OCI-LY7 (cell line): ENCODE measurements at places on chromosomes 1 and 21. TPM values are rescaled to one million over a fixed set of nuclear protein-coding genes. Genes with fewer than 3 reads are reported as not detected.
A peak's percentile ranks its signal among the peaks of the same experiment; 100 is the strongest.

- no peak for DNase-seq
Measured at GRCh38 chr1:21955058-21955457, 17.9 kb upstream of the HSPG2 start.

DNA sequence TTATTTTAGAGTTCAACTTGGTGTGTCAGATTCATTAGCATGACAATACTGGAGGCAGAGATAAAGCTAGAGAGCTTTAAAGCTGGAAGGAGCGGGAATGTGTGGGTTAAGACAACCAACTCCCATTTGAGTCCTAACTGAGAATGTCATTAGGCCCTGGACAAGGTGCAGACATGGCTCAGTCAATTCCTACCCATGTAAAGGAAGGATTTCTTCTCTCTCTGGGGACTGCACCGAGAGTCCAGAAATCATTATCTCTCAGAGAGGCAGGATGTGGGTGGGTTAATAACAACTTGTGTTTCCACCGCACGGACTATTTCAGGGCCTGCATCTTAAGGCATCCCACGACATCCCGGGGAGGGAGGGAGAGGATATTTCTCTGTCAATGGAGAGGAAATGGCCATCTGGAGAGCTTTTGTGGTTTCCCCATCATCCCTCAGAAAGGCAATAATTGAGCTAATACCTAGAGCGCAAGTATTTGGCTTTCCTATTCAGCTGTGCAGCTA lies 46.7 kb upstream of the SARS1 start:
- DNase-seq: no peak

The KCNJ6 gene
- total RNA-seq: not detected in 2 replicates

- no peak for DNase-seq
Measured at GRCh38 chr1:74005533-74005932, 192.4 kb downstream of the LRRIQ3 start.

GRCh38 chr1:163472651-163473248 lies 151.0 kb downstream of the NUF2 start:
- no peak for DNase-seq

The TMIGD3 gene
- total RNA-seq: not detected in 2 replicates

The CYP4A11 gene
- not detected in 2 replicates for total RNA-seq

The ADSS2 gene
- 49.0 and 54.6 TPM in 2 replicates for total RNA-seq

GRCh38 chr1:32997381-32997891 lies 32.8 kb upstream of the RNF19B start:
- no peak for DNase-seq

GRCh38 chr1:218900615-218901014 lies 273.1 kb upstream of the LYPLAL1 start:
- DNase-seq: no peak

DNA sequence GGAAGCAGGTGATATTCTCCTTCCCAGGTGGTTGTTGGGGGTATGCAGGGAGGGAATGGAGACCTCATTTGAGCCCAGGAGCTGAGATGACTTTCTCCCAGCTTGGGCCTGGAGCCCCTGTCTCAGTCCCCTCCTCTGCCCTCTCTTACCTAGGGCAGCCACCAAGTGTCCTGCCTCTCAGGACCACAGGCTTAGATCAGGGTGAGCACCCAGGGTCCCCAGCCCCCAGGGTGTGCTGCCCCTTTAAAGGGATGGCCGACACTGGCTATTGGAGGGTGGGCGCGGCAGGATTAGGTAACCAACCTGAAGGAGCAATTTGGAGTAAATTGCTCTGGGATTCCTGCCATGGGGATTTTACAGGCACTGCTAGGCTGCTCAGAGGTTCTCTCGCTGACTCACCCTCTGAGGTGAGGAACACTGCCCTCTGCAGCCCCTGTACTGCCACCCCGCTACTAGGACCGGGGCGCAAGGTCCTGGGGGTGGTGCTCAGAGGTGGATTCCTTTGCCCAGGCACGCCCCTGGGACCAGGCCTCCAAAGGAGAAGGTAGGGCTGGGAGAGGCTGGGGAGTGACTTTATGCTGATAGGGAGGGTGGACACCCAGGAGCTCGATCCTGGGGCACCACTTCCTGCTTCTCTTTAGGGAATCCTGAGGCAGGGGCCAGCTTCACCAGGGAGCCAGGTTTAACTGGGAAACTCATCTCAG lies 1.5 kb downstream of the RPS6KA1 start:
- peak; percentile 49 for DNase-seq

The NUDC gene
- 96.0 and 106 TPM in 2 replicates for total RNA-seq

- DNase-seq: no peak
Measured at GRCh38 chr1:59678040-59678439, 136.7 kb upstream of the HOOK1 start.

DNA sequence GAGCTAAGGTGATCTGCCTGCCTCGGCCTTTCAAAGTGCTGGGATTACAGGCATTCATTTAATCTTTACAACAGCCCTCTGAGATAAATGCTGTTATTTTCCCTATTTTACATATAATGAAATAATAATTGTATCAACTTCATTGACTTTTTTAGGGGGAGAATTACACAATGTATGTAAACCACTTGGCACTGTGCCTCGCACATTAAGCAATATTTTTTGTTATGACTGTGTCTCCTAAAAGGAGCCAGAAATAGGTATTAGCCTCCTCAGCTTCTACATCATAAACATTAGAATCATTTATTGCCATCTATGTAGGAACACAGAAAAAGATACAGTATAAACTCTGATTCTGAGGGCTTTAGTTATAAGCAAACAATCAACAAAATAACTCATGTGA lies 1.1 kb upstream of the DNAJC28 start:
- no peak for DNase-seq

The LORICRIN gene
- not detected in 2 replicates for total RNA-seq

DNA sequence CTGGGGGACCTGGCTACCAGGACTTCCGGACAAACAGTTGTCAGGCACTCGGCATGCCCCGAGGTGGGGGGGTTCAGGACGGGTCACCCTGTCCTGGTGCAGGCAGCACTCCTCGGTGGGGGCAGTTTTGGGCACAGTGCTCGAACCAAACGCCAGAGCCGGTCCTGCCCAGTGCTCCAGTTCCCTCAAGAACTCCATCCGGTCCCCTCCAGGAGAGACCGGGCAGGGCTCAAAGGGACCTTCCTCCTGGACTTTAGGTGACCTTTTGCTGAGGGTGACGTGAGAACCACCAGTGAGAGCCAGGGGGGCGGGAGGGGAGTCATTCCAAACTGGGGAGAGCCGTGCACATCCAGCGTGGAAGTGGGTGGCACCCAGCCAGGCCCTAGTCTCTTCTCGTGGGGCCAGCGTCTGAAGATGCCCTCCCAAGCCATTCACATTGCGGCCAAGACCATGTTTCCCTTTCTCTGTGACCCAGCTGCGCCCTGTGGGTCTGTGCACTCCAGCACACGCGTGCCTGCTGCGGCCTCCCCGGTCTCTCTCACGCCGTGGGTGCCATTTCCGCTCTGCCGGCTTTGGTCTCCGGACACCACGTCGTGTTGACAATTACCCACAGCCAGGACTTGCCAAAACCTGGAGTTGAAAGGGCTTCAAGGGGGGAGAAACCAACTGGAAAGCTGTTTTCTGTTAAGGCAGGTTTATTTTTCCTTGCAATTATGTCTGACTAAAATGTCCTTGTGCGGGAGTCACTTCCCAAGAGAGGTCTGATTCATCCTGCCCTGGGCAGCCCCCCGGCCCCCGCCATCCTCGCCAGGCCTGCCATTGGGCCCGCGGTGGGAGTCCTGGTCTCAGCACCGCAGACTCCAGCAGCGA lies 178.8 kb upstream of the ARHGEF16 start:
- no peak for DNase-seq

The GPR61 gene
- total RNA-seq: not detected in 2 replicates

GRCh38 chr1:202146279-202146678 lies 1.7 kb upstream of the ARL8A start:
- no peak for DNase-seq

- peak; percentile 68 for DNase-seq
Measured at GRCh38 chr1:205061665-205062069, 18.7 kb downstream of the CNTN2 start.

- peak; percentile 21 for DNase-seq
Measured at GRCh38 chr1:11059155-11059967, 457 bp downstream of the SRM start.

The NTRK1 gene
- total RNA-seq: not detected in 2 replicates

The BPNT1 gene
- 73.3 and 98.5 TPM in 2 replicates for total RNA-seq

DNA sequence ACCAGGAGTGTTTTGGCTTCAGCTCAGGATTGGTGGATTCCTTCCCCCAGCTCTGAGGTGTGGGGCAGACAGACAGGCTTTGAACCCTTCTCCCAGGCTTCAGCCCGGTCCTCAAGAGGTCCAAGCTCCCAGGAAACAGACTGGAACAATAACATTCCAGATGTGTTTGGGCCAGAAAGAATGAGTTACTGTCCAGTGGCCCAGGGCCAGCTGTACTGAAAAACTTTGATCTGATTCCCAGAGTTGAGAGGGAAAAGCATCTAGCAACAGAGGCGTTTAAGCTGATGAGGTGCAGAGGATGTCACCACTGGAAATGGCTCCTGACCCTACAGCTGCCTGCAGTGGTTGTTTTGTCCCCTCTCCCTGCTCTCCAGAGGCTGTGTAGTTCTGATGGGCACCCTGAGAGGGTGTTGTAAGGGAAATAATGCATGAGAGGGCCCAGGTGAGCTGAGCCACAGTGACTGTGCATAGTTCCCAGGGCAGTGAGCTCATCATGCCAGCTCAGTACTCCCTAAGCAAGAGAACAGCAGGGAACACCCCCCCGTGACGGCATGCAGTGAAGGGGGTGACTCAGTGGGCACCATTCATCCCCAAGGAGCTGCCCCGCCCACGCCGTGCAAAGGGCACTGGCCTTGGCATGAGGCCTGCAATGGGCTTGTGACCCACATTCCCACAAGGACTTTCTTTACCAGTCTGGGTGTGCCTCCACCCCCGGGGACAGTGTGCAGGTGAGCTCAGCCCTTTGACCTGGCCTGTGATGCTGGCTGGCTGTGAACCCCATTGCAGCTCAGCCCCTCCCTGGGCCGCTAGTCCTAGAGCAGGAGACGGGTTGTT lies 13.8 kb upstream of the SFN start:
- DNase-seq: no peak

DNA sequence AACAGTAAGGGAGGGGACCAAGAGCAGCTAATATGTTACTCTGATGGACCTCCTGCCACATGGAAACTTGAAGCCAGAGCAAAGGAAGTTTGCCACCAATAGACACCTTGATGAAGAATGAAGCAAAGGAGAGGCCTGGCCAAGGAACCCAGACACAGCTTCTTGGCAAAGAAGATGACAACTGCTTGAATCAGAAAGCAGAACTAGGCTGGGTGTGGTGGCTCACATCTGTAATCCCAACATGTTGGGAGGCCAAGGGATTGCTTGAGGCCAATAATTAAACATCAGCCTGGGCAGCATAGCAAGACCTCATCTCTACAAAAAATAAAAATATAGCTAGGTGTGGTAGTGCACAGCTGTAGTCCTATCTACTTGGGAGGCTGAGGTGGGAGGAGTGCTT lies 31.7 kb upstream of the CAPZB start:
- DNase-seq: no peak

GRCh38 chr21:37534431-37534830 lies 167.9 kb downstream of the DYRK1A start:
- DNase-seq: no peak

DNA sequence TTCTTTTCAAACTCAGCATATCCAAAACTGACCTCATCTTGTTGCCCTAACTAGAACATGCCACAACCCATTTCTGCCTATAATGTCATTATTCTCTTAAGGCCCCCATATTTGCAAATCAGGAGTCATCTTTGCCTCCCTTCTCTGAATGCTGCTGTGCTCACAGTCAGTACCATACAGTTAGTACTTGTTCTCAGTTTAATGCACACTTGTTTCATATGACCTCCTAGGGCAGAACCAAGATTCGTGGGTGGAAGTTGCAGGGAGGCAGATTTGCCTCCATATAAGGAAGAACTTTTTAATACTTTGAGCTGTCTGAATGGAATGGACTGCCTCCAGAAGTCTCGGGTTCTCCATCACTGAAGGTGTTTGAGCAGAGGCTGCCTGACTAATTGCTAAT lies 9.2 kb downstream of the CAP1 start:
- no peak for DNase-seq

DNA sequence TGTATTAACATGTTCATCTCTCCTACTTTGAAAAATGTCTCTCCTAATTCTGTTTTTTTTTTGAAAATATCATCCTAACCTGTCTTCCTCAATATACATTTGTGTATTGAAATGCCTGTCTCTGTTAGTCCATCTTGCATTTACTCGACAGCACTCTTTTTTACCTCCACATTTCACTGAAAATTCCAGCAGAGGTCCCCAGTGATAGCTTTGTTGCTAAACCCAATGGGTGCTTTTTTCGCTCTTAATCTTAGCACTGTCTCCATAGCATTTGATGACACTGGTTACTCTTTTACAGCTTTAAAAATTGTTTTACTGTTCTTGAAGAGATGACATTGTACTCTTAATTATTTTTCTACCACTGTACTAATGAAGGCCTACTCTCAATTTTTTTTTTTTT lies 10.8 kb downstream of the OSBPL9 start:
- DNase-seq: peak; percentile 50

The ACTL8 gene
- total RNA-seq: not detected in 2 replicates

GRCh38 chr1:192903142-192903541 lies 94.3 kb downstream of the RGS2 start:
- no peak for DNase-seq

- DNase-seq: no peak
Measured at GRCh38 chr1:100061681-100062080, 71.0 kb downstream of the SASS6 start.

GRCh38 chr1:117644696-117645311 lies 39.0 kb downstream of the TENT5C start:
- no peak for DNase-seq

DNA sequence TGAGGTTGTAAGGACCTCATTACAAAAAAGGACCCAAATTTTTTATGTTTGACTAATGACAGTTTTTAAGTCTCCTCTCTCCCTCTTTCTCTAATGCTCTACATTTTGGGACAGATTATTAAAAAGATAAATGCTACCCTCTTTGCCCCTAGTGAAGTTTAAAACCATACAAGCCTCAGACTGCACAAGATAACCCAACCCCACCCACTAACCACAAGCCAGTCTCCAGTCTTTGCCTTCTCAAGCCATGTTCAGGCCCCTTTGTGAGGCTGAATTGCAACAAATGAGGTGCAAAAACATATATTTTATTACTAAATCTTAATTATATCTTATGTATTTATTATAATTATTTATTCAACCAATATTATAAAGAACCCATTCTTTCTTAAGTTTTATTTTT lies 597.2 kb upstream of the BRINP3 start:
- DNase-seq: no peak

The LRRC53 gene
- not detected in 2 replicates for total RNA-seq

The CNKSR1 gene
- total RNA-seq: 2.5 and 2.7 TPM in 2 replicates

DNA sequence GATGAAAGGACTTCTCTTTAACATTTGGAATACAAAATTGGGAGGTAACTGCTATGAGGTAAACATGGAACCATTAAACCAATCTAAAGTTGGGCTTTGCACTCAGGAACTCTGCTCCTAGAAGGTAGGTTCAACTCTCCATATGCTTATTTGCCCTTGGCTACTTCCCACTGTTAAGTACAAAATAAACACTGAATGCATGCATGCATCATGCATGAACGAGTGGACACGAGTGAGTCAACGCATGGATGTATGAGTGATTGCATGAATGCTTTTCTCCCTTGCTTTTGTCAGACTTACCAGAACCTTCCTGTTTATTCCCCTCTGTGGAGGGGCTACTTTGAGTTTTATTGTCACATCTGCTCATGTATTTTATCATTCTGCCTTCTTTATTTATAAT lies 42.4 kb upstream of the RUNX1 start:
- DNase-seq: no peak

The HTR6 gene
- total RNA-seq: not detected in 2 replicates
